Stomach (tissue), 19 donors: ENCODE measurements at places on chromosomes 5 and 9. TPM values are rescaled to one million over a fixed set of nuclear protein-coding genes. Genes with fewer than 3 reads are reported as not detected.

- H3K4me3 ChIP-seq: no peak overlapping the region
- no peak overlapping the region for H3K27ac ChIP-seq
- peaks cover 38% of the 10 kb centered on the region for H3K36me3 ChIP-seq
- H3K27me3 ChIP-seq: no peaks in the 10 kb centered on the region
Observed at GRCh38 chr9:4686112-4686511, 6.7 kb downstream of the CDC37L1 start.

DNA sequence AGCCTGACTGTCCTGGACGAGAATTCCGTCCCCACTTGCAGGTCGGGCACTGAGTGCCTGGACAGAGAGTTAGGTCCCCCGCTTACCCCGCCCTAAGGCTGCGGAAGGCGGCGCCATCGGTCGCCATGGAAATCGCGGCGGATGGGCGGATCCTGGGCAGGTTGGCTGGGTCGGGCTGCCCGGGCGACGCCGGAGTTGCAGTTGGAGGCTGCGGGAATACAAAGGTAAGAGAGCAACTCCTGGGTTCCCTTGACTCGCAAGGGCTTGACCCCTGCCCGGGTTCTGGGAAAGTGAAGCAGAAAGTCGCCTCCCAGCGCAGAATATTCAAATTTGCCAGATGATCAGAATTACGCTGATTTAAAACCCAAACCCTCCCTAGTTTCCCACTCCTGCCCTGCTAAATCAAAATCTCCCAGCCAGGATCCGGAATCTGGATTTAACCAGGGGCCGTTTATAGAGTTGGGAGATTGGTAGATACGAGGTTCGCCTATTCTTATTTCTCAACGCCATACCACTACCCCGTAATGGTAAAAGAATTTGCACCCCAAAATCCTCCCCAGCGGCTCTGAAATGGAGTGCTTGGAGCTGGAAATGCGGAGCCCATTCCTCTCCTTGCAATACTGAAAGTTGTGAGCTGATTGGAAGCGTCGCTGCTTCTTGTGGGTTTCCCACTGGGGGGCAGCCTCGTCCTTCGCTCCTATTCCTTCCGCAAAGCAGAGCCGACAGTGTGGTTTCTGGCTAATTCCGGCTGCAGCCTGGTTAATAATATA lies 156.4 kb upstream of the RASEF start:
- H3K36me3 ChIP-seq: no peaks in the 10 kb centered on the region
- DNase-seq: peak; percentile 76
- H3K27me3 ChIP-seq: no peaks in the 10 kb centered on the region
- H3K4me3 ChIP-seq: peak overlapping the region; percentile 58
- H3K27ac ChIP-seq: peak overlapping the region; percentile 80

DNA sequence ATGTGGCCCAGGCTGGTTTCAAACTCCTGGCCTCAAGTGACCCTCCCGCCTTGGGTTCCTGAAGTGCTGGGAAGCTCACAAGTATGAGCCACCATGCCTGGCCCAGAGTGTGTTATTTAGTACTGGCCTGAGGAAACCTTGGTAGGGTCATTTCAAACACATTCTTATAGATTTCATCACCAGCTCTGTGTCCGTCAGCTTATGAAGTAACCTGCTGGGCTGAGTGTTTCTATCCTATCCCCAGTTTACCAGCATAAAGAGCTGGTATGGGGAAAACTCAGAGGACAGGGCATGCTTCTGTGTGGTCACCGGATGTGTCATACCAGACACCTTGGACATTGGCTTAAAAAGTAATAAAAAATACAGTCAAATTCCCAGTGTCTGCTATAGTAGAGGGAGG lies 45.3 kb downstream of the PTPN3 start:
- H3K4me1 ChIP-seq: peaks cover 17% of the 10 kb centered on the region
- no peak for DNase-seq
- peaks cover 14% of the 10 kb centered on the region for H3K36me3 ChIP-seq
- no peak overlapping the region for H3K27ac ChIP-seq
- H3K27me3 ChIP-seq: no peaks in the 10 kb centered on the region

Gene MGAT4B
- total RNA-seq: 149 TPM

DNA sequence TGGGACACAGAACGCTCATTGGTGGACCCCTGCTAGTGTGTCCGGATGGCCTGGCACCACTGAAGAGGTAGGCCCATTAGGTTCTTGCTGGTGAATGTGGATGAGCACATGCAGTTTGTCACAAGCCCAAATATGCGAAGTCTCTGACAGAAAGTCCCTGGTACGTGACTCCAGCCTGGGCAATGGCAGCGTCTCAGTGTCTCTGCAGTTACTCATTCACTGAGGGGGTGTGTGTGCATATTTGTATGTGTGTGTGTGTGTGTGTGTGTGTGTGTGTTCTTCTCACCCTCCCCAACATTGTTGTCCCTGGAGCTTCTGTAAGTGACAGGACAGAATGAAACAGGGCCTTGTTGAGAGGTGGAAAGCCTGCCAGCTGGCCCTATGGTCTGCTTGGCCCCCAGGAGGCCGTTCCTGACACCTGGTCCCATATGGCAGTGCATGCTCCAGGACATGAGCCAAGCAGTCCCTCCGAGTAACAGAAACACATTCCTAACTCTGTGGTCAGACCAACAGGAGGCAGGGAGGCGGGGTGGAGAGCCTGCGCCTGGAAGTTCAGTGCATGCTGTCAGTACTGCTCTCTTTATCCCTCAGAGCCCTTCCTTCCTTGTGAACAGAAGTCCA lies 169.9 kb downstream of the SLC28A3 start:
- no peak overlapping the region for H3K27ac ChIP-seq
- no peaks in the 10 kb centered on the region for H3K36me3 ChIP-seq
- no peaks in the 10 kb centered on the region for H3K4me1 ChIP-seq
- H3K4me3 ChIP-seq: no peak overlapping the region
- peak; percentile 64 for DNase-seq

GRCh38 chr5:125343015-125343414 lies 596.6 kb upstream of the ZNF608 start:
- H3K4me3 ChIP-seq: no peak overlapping the region
- no peak for DNase-seq
- H3K4me1 ChIP-seq: no peaks in the 10 kb centered on the region
- no peak overlapping the region for H3K27ac ChIP-seq
- no peaks in the 10 kb centered on the region for H3K27me3 ChIP-seq
- H3K36me3 ChIP-seq: no peaks in the 10 kb centered on the region

- peaks cover 7% of the 10 kb centered on the region for H3K4me1 ChIP-seq
- H3K27me3 ChIP-seq: no peaks in the 10 kb centered on the region
- no peaks in the 10 kb centered on the region for H3K36me3 ChIP-seq
- DNase-seq: no peak
- H3K27ac ChIP-seq: no peak overlapping the region
Observed at GRCh38 chr5:173572431-173573125, 43.9 kb downstream of the BOD1 start.

Gene NUDCD2
- total RNA-seq: 3.6 TPM

Gene CDC42SE2
- total RNA-seq: 36.5 TPM

Gene OR1Q1
- not detected for total RNA-seq

GRCh38 chr9:85155352-85155751 lies 485.8 kb downstream of the NTRK2 start:
- H3K27me3 ChIP-seq: no peaks in the 10 kb centered on the region
- no peaks in the 10 kb centered on the region for H3K4me1 ChIP-seq
- no peaks in the 10 kb centered on the region for H3K36me3 ChIP-seq
- no peak overlapping the region for H3K4me3 ChIP-seq
- no peak overlapping the region for H3K27ac ChIP-seq

Gene CAPSL
- not detected for total RNA-seq

Gene HAND1
- total RNA-seq: not detected

DNA sequence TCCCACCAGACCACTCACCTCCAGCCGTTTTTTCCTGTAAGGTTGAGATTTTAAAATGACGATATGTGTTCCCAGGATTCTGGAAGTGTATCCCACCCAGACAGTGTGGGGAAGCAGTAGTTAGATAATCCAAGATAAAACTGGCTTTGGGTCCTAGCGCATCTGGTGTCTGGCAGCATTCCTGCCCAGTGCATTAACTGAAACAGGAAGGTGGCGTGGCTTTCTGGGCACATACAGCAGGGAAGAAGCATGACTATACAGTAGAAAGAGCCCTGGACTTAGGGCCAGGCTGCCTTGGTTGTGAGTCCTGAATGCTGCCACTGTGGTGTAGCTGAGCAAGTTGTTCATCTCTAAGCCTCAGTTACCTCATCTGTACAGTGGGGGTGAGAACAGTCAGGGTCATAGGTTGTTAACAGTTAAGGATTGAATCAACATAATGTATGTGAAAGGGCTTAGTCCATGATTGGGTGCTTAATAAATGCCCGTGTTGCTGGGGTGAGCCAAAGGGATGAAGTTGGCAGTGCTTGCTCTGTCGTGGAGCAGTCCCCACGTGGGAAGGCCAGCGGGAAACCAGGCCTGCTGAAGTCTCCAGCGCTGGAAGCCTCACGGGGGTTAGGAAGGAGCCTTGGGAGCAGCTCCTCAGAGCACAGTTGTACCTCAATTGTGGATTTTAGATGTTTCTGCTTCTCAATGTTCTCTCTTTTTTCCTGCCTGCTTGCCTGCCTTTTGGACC lies 18.0 kb downstream of the CLTA start:
- H3K27ac ChIP-seq: no peak overlapping the region
- H3K4me1 ChIP-seq: peaks cover 61% of the 10 kb centered on the region
- peaks cover 88% of the 10 kb centered on the region for H3K36me3 ChIP-seq
- no peak overlapping the region for H3K4me3 ChIP-seq
- H3K27me3 ChIP-seq: no peaks in the 10 kb centered on the region

DNA sequence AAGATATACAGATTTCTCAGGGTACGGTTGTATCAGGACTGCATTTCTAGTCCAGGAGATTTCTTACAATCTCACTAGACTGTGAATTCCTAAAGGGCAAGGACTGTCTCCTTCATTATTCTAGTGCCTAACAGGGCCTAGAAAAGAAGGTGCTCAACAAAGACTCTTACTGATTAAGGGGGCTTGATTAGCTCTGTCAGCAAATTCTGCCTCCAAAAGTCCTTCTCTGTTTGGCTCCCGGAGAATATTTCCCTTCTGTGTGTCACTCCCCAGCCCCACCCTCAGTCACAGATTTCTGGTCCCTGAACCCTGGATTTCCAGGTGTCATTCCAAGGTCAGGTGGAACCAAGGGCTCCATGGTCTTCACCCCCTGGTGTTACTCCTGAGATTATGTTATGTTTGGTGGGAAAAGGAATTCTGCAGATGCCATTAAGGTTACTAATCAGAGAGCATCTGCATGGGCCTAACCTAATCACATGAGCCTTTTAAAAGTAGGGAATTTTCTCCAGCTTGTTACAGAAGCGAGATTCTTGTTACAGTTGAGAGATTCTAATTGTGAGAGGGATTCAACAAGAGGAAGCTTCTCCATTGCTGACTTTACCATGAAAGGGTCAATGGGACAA lies 167.7 kb upstream of the LHFPL2 start:
- H3K27ac ChIP-seq: no peak overlapping the region
- no peak for DNase-seq
- H3K27me3 ChIP-seq: no peaks in the 10 kb centered on the region
- H3K4me1 ChIP-seq: no peaks in the 10 kb centered on the region
- H3K36me3 ChIP-seq: no peaks in the 10 kb centered on the region

DNA sequence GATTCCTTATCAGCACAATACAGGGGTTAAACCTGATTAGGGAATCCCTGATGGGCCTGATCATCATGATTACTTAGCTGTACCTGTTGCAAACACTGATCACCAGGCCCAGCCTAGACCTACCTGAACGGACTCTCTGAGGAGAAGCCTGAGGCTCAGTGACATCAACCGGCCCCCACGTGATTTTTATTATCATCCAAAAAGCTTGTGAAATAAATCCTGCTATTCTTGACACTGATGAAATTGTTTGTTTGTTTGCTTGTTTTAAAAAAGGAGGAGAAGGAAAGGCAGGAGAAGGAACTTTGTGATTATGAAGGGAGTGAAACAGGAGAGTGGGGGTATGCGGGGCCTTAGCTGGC lies 18.1 kb downstream of the LCP2 start:
- peak overlapping the region; percentile 75 for H3K27ac ChIP-seq
- H3K4me1 ChIP-seq: peaks cover 61% of the 10 kb centered on the region
- H3K4me3 ChIP-seq: no peak overlapping the region
- no peaks in the 10 kb centered on the region for H3K36me3 ChIP-seq
- H3K27me3 ChIP-seq: no peaks in the 10 kb centered on the region

- H3K4me1 ChIP-seq: no peaks in the 10 kb centered on the region
- no peaks in the 10 kb centered on the region for H3K27me3 ChIP-seq
- H3K4me3 ChIP-seq: no peak overlapping the region
Observed at GRCh38 chr5:51559339-51559738, 176.1 kb downstream of the ISL1 start.

- H3K4me3 ChIP-seq: no peak overlapping the region
- no peaks in the 10 kb centered on the region for H3K4me1 ChIP-seq
Observed at GRCh38 chr5:72857396-72857795, 40.9 kb downstream of the TNPO1 start.
